Activated CD8-positive, alpha-beta memory T cell treated with anti-CD3 and anti-CD28 coated beads, Interleukin-2, amount 50 U/mL, for 4 hours (primary cell): ENCODE measurements at places on chromosomes 6 and 20.

GRCh38 chr20:56358600-56359211, at the start of gene FAM210B:
TSS of gene FAM210B (plus strand) at chr20:56358974. CDS start at chr20:56359006, 32 bp downstream.
- DNase-seq = peak; percentile 76

DNA sequence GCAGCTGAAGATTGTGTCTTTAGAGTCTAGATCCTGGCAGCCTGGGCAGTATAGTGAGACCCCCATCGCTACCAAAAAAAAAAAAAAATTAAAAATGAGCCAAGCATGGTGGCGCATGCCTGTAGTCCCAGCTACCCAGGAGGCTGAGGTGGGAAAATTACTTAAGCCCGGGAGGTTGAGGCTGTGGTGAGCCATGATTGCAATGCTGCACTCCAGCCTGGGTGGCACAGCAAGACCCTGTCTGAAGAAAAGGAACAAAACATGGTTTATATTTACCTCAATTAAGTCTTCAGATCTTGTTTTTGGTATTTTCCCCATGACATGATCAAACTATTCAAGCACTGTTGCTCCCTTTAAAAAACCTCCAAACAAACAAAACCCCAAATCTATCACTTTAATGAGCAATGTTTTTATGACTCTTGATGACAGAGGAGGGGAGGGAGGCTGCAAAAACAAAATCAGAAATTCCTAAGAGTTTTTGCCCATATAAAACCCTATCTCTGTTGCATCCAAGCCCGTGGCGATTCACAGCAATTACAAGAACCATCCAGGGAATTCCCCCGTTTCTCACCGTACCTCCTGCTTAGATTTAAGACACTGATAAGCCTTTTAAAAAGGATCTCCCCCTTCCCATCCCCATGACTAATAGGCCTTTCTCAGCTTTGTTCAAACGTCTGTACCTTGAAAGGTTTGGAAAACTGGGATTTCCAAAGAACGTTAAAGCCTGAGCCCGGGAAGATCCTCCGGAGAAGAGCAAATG, 259.9 kb downstream of the BMP7 start:
- no peak for DNase-seq

GRCh38 chr6:78484198-78485064, 382.9 kb upstream of the IRAK1BP1 start:
- DNase-seq = no peak

- no peak for DNase-seq
Observed at GRCh38 chr6:15088904-15089568, 156.8 kb upstream of the JARID2 start.

GRCh38 chr6:52230685-52231084, 13.6 kb downstream of the IL17F start:
- no peak for DNase-seq

GRCh38 chr20:53195876-53196610, 223.9 kb downstream of the TSHZ2 start:
- DNase-seq = no peak

- DNase-seq = no peak
Observed at GRCh38 chr6:125753218-125753936, 3.9 kb downstream of the HEY2 start.

GRCh38 chr6:161038229-161039031, 46.9 kb downstream of the MAP3K4 start:
- DNase-seq = no peak

GRCh38 chr6:137878486-137879285, 11.6 kb downstream of the TNFAIP3 start:
- DNase-seq = no peak

DNA sequence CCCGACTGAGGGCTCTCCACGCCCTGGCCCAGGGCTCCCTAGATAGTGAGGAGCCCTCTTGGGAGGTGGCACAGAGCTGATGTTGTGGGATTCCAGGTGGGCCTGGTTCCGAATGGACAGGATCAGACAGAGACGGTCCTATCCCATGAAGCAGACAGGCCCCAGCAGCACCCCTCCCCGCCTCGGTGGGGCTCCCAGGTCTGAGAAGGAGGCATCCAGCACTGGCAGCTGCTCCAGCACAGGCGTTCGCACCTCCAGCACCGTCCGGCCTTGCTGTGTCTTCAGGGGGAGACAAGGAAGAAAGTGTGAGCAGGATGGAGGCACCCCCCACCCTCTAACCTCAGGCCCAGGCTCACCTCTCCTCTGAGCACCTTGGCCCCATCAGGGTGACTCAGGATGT, 28.7 kb downstream of the COL11A2 start:
- no peak for DNase-seq

DNA sequence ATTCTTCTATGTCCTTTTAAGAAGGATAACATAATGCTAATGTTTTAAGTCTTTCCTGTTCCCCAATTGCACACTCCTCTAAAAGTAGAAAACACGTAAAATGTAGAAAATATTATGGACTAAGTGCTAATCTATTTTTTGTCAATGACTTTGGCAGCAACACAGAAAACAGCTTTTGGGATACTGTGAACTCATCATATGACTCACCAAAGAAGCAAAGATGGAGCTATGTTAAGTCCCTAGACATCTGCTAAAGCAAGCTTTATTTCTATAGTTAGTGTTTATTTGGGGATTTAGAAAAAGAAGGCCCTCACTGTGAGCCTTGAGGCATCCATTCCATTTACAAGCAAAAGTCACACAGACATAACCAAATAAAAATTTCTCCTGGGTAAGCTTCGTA, 23.0 kb downstream of the OPN5 start:
- no peak for DNase-seq

DNA sequence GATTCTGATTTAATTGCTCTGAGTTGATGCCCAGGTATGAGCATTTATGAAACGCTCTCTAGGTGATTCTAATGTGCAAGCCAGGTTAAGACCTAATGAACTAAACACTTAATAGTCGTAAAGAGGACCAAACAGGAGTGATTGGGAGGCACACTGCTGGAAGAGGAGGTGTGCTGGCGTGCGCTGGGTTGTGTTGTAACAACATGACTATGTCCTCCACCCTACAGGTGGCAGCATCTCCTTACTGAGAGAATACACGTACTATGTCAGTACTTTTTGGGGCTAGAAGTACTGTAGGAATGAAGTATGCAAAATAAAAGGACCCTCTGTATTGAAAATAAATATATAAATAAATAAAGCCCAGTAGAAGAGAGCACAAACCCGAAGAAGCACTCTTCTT, 11.9 kb downstream of the C6orf89 start:
- no peak for DNase-seq

- DNase-seq = no peak
Observed at GRCh38 chr6:44464527-44465310, 77.2 kb downstream of the CDC5L start.

- no peak for DNase-seq
Observed at GRCh38 chr20:37513779-37514359, 7.2 kb upstream of the NNAT start.

DNA sequence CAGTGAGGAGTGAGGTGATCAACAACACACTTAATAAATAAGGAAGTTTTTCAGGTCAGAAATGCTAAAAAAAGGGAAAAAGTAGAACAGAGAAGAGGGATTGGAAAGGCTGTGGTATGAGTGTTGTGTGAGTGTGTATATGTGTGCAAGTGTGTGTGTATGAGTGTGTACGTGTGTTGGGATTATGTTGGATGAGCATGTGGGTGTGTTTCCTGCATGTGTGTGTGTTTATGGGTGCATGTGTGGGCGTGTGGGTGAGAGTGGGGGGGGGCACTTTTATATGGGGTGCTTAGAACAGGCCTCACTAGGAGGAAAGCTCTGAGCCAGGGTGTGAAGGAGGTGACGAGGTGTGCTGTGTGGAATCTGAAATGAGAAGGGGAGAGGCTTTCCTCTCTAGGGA, 116.8 kb upstream of the SLC22A23 start:
- DNase-seq = no peak

- no peak for DNase-seq
Observed at GRCh38 chr6:72374857-72375256, 247.0 kb upstream of the KCNQ5 start.

DNA sequence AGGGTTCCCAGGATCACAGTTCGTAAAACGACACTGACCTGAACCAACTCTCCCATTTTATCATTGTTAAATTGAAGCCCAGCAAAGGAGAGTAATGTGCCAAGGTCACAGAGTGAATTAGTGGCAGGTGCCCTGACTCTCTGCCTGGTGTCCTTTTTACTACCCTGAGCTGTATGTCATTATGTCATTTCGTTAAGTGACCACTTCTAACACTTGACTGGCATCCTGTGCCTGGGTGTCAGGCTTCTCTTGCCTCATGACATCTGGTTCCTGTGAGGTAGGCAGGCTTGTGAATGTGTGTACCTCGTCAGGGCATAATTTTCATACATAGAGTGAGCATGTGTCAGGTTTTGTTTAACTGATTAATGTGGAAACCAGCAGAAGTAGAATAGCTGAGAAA, 48.6 kb downstream of the RALY start:
- no peak for DNase-seq

- no peak for DNase-seq
Observed at GRCh38 chr20:19683188-19683587, 74.9 kb upstream of the RIN2 start.

DNA sequence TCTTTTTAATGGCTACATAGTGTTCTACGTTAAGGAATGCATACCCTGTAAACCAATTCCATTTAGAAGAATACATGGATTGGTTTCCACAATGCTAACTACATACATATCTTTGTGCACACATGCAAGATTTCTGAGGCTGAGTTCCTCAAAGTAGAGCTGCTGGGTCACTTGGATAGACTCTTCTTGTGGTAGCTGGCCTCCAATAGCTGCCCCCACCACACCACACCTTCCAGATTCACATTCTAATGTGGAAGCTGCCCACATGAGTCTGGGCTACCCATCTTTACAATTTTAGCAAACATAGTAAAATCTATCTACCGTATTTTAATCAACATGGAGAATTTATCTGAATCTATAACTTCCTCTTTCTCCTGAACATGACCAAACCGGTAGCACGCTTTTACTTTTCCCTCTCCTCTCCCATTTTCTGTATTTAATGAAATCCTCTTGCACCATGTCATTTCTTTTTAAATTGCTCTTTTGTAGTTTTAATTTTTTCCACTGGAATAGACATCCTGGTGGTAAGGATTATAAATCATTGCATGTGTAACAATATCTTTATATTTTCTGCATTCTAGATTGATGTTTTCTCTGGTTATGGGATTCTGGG, 74.7 kb upstream of the CITED2 start:
- DNase-seq = no peak

GRCh38 chr6:72636215-72636614, 14.4 kb downstream of the KCNQ5 start:
- no peak for DNase-seq

DNA sequence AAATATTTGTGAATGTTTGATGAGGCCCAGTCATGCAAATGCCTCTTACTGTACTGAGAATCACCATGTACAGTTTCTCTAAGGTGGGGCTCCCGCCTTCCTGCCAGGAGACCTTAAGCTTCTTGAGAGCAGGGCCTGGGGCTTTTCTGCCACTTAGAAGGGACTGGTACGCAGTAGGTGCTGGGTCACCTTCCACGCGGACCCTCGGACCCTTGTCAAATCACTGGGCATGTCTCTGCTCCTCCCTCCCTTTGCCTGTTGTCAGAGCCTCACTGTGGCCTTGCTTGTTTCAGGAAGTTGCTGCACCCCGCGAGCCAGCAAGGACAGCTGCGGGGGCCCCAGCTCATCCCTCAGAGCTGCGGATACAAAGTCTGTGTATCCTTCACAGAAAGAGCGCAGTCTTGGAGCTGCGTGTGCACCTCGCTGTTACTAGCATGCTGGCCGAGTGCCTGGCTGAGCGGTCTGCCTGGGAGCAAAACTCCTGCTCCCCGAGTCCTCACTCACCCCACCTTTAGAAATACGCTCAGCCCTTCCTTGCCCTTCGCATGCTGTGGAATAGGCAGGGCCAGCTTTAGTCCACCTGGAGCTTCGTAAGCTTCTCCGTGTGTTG, 30.7 kb upstream of the IRF4 start:
- no peak for DNase-seq

DNA sequence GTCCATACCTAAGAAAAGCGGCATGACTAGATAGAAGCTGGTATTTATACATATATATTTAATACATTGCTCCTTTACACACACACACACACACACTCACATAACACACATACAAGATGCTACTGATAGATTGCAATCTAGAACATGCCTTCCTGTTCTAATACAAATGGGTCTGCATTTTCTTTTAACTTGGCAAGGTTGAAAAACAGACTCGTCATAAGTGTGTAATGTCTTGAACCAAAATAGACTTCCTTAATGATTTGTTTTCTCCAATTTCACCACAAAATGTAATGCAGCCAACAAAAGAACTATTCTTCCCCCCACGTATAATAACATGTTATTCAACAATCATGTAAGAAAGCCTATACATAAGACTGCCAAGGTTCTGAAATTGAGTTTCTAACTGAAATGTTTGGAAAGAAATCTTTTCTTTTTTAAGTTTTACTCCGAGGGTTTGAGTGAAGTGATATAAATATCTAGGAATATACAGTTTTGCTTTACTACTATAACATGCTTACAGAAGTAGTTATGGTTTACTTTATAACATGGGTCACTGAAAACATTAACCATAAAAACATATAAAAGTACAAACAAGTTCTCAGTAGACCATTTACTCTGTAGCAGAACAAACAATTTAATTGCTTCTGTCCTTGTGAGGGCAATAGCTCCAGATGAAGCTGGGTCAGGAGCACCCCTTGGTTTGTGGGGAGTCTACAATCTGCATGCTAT, 207.5 kb downstream of the FOXC1 start:
- no peak for DNase-seq

- DNase-seq = no peak
Observed at GRCh38 chr20:34310481-34311117, 7.4 kb upstream of the AHCY start.

GRCh38 chr6:147194652-147195411, 9.4 kb upstream of the STXBP5 start:
- no peak for DNase-seq

DNA sequence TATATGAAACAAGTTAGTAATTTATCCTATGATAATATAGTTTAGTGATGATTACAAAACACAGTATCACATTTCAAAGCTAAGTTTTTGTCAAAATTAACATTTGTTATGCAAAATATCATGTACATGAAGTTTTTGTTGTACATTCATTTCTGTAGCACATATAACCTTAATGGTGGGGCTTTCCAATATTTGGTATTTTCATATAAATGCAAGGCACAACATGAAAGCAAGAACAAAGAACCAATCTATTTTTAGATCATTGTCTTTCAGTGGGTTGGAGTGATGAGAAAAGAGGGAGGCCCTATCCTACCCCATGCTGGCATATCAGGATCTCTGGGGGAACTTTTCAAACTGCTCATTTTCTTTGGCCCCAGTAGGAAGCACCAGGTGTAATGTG, 53.4 kb downstream of the FAM83B start:
- no peak for DNase-seq

DNA sequence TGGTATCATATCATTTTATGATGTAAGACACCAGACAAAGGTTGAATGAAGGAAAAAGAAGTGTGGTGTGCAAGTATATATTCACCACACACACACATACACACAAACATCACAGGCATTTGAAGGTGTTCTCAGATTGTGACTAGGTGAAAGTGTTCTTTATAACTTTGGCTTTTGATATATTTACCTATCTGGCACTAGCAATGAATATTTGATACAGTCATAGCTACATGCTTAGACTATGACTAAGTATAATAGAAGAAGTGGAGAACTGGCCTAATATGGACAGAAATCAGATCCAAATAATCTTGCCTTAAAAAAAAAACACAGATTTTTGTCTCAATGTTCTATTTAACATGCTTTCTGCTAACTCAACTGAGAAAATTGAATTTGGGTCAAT, 809.9 kb downstream of the KIF16B start:
- DNase-seq = no peak
